MV-4-11 (cell line): ENCODE measurements at places on chromosomes 6 and 20.

DNA sequence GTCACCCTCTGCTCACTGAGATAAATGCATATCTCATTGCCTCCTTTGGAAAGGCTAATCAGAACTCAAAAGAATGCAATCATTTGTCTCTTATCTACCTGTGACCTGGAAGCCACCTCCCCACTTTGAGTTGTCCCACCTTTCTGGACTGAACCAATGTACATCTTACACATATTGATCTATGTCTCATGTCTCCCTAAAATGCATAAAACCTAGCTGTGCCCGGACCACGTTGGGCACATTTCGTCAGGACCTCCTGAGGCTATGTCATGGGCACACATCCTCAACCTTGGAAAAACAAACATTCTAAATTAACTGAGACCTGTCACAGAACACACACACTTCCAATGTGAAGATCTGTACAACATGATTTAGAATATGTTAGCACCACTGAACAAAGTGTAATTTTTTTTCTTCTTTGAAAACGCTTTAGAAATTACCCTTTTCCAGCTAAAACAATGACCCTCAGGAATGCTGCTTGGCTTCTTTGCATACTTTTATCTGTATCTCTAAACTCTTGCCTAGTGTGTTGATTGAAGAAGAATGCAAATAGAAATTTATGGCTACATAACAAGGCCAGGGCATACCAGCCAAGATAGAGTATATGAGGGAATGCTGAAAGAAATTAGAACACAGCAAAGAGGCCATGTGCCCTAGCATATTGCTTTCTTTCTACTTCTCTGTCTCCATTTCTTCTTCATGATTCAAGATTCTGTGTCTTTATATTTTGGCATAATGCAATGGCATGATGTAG lies 84.6 kb upstream of the DST start:
- no peak for DNase-seq

DNA sequence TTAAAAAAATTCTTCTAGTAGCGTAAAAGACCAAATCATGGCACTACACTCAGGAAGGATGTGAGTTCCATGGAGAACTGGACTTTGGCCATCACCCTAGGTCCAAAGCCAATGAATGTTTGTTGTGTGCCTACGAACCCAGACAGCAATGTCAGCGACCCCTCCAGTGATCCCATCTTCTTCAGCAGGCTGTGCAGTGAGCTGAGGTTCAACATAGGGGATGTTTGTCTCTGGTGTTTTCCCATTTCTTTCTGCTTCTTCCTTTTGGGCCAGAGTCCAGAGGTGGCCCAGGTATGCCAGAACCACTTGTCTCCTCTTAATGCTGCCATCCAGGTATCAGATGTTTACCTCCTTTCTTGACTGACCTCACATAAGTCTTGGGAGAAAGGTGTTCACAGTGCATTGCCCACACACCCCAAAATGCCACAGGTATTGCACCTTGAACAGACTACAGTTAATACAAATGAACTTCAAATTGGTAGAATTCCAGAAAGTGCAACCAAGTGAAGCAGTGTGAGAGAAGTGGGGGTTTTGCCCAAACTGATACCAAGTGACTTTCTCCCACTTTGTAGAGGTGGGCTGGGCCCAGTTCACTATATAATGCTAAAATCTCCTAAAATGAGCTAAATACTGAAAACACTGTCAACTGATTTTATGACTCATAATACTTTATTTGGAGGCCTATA lies 14.1 kb downstream of the KIZ start:
- DNase-seq, result no peak

DNA sequence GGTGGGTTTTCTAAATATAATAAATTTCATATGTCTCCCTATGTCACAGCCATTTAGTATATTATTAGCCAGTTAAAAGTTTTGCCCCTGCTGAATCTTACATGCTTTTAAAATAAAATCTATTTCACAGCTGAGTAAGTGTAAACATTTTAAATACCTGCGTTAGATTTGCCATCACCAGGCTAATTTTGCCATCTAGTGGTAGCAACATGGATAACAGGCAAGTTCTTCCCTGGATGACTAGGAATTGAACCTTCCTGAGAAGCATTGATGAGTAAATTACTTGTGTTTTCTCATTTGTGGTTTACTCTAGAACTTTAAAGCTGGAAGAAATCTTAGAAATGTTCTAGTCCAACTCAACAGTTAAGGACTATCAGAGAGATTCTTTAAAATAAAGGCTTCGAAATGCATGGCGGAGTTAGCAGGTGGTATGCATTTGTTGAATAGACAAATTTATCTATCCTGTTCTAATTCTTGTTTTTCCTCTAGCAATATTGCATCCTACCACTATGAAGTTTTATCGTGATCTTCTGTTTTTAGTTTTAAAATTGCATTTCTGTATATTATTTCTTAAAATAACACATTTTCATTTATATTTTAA lies 2.6 kb downstream of the PRSS35 start:
- DNase-seq, result peak; percentile 47

DNA sequence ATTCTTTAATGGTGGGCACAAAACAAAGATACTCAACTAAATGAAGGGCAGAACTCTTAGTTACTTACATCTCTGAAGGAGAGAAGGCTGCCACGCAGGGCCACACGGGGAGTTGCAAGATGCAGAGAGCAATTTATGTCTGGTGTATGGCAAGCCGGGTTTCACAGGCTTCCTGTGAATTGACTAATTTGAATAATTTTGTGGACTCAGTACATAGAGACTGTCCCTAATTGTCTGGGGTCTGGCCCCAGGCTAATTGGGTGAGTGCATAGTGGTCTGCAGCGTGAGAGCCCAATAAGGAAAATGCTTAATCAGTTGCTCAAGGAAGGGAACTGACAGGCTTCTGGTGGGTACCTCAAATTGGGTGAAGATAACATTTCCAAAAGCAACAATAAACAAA lies 205.7 kb downstream of the OTOR start:
- no peak for DNase-seq

GRCh38 chr20:37404461-37404890 lies 58.5 kb downstream of the SRC start:
- no peak for DNase-seq

DNA sequence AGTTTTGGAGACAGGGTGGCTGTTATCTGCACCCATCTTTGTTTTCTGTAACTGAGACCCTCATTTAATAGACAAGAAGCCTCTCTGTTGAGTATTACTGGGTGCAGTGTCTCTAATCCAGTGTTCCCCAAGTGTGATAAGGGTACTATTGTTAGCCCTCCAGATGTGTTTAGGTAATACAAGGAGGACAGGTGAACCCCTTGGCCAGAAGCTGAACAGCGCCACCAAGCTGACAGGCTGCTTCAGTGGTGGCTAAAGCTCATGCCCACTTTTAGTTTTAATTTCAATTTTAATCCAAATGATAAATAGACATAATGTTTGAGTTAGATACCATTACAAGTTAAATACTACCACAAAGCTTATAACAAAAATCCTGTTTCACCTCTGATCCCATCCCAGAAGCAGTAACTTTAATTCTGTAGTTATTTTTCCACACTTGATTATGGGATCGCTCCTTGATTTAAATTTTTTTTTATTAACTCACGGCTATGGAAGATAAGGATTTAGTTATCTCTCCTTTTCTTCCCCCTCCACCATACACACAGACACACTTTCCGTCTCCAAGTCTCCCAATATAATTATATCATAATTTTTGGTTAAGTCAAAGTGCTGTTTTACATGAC lies 8.4 kb upstream of the STK35 start:
- no peak for DNase-seq

DNA sequence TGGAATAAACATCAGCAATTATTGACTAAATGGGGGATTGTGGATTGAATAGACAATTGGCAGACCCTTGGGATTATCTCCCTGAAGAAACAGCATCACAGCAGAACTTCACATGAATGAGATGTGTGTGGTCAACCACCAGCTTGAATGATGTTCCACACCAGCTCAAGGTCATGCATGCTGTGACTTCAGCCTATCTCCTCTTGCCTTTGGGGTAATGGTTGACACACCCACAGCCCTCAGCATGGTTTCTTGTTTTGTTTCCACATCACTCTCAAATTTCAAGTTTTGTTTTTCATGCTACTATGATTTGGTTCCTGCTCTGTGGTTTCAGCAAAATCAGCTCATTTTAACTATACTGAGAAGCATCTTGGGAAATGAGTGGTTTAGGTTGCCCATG lies 94.3 kb downstream of the PAK5 start:
- peak; percentile 85 for DNase-seq

DNA sequence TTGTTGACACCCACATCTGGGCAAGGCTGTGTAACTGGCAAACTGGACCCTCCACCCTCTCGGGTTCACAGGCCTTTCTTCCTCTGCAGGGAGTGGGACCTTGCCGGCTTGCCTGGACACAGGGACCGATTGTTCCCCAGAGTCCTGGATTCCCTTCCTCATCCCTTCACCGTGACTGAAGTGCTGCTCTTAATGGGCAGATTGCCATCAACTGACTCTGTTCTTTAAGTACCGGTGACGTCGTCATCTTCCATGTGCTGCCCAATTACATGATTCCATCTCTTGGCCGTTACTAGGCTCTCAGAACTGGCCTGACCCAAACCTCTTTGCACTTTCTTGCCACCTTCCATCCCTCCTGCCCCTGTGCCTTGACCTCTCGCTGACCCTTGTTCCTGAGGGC lies 85.4 kb downstream of the EYA4 start:
- no peak for DNase-seq

GRCh38 chr20:61673152-61673847 lies 392.4 kb downstream of the TAF4 start:
- no peak for DNase-seq

GRCh38 chr20:15986690-15987089 lies 586.6 kb downstream of the KIF16B start:
- no peak for DNase-seq

GRCh38 chr20:1848373-1848772 lies 46.8 kb upstream of the SIRPA start:
- DNase-seq, result no peak

GRCh38 chr6:85096976-85097375 lies 332.6 kb upstream of the TBX18 start:
- DNase-seq, result no peak

GRCh38 chr6:111980143-111980542 lies 73.8 kb upstream of the CCN6 start:
- no peak for DNase-seq

GRCh38 chr6:5672581-5673011 lies 334.1 kb downstream of the NRN1 start:
- peak; percentile 82 for DNase-seq

DNA sequence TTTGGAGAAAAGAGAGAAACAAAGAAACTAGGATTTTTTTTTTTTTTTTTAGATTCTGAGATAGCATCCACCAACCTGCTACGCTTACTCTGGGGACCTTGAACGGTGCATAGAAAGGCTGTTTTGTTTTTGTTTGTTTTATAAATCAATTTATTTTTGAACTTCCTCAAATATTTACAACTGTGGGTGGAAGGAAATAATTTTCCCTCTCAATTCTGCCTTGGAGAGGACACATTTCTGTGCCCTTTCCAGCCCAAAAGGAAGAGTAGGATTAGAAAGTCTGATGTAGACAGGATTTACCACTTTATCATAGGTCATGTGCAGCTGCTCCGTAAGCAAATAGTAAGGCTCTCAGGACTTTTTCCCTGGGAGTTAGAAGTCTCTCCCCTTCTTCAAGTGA lies 190.5 kb downstream of the NKAIN2 start:
- no peak for DNase-seq

DNA sequence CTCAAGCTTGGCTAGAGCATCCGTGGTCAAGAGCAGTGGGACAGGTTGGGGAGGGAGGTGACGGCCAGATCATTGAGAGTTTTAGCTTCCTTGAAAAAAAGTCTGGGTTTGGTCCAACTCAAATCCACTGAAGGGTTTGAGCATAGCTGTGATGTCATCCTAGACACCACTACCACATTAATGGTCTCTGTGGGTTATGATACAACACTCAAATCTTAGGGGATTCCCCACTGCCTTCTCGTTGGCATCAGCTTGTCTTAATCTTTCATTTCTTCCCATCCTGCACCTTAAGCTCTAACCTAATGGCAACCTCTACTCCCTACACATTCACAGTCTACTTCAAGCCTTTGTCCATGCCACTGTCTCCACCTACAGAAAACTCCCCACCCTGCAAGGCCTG lies 77.3 kb downstream of the BMP6 start:
- DNase-seq, result no peak
